ENCODE measurements at places on chromosomes 7 and 10.

DNA sequence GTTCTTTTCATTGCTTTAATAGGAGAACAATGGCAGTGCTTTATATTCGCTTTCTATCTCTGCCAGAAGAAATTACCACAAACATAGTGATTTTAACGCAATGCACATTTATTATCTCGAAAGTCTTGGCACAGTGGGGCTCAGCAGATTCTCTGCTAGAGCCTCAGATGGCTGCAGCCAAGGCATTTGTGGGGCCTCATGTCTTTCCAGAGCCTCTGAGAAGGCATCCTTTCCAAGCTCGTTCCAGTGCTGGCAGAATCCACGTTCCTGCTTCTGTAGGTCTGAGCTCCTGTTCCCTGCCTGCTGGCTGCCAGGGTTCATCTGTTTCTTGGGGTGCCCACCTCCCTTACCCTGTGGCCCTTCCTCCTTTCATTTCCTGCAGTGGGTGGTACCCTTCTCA, 60.2 kb downstream of the LRRC18 start:
- no peak for DNase-seq

DNA sequence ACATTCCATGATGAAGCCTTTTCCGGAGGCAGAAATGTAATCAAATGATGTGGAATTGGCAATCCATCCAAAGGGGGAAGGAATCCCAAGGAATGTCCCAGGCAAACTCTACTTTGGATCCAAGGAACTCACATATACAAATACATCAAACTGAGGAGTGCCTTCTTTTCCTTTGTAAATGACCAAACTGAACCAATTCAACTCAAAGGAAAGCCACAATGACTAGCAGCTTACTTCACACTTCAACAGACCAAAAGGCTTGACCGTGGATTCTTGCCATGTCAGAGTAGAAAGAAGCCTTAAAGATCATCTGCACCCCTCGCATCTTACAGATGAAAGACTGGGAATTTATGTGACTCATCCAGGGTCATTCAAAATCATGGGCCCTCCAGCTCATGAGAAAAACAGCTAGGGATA, 79.7 kb upstream of the MACROH2A2 start:
- no peak for DNase-seq

DNA sequence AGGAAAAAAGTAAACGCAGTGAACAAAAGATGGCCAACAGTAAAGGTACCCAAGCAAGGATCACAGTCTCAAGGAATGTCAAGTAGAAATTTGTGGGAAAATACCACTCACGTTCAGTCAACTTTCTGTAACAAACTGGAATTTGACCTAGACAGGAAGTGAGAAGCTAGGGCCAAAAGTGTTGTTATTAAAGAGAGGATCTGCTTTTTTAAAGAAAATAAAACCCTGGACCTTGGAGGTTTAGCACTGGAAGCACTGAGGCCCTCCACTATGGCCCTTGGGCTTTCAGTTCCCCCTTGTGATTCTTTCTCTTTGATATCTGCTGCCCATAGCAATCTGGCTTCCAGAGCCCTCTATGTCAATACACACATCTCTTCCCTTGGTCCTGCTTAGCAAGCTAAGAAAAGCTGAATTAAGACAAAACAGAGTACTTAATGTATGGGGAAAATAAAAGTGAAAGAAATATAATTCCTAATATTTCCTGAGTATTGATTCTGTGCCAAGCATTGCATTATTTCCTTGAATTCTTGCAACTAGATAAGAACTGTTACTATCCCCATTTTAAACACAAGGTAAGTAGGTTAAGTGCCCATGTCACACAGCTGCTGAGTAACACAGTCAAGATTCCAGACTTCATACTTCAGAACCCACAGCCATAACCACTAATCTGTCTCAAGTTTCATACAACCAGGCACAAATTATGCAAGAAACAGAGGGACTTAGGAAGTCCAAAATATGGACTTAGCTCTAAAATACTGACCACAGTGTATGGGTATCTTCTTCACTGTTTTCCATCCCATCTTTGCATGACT, 2.6 kb upstream of the ZNF438 start:
- DNase-seq, result no peak

DNA sequence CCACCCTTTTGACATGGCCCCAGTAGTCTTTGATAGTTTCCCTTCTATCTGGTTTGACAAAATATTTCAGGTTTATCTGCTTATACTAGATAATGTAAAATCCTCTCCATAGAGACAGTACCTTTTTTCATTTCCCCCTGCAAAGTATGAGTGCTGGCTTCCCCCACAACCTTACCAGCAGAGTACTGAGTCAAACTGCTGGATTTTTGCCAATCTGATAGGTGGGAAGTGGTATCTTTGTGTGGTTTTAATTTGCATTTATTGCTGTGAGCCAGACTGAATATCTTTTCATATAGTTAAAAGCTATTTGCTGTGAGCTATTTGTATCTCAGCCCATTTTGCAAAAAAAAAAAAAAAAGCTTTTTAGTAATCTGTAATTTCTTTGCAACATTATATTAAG, 32.1 kb upstream of the HECTD2 start:
- DNase-seq, result no peak

- no peak for DNase-seq
Measured at GRCh38 chr7:81110673-81111072, 191.8 kb upstream of the SEMA3C start.

GRCh38 chr10:129900825-129901224, 63.2 kb downstream of the EBF3 start:
- DNase-seq, result no peak

- DNase-seq, result no peak
Measured at GRCh38 chr7:158422196-158422886, 165.3 kb downstream of the PTPRN2 start.

DNA sequence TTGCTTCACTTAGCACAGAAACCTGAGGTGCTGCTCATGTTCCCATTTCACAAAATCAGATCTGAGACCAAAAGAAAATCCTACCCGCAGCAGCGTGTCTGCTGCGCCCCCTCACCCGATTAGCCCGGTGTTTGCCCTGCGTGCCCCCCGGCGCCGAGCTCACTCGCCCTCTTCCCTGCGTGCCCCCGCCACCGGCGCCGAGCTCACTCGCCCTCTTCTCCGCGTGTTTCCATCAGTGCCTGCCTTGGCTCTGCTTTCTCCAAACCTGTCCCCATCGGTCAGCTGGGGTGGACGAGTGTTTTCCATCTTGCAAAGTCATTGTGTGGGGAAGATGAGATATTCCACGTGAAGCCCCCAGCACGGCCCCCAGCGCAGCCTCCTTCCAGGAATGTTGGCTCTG, 225.3 kb upstream of the PITRM1 start:
- no peak for DNase-seq

- no peak for DNase-seq
Measured at GRCh38 chr10:68146133-68146532, 36.8 kb downstream of the MYPN start.

DNA sequence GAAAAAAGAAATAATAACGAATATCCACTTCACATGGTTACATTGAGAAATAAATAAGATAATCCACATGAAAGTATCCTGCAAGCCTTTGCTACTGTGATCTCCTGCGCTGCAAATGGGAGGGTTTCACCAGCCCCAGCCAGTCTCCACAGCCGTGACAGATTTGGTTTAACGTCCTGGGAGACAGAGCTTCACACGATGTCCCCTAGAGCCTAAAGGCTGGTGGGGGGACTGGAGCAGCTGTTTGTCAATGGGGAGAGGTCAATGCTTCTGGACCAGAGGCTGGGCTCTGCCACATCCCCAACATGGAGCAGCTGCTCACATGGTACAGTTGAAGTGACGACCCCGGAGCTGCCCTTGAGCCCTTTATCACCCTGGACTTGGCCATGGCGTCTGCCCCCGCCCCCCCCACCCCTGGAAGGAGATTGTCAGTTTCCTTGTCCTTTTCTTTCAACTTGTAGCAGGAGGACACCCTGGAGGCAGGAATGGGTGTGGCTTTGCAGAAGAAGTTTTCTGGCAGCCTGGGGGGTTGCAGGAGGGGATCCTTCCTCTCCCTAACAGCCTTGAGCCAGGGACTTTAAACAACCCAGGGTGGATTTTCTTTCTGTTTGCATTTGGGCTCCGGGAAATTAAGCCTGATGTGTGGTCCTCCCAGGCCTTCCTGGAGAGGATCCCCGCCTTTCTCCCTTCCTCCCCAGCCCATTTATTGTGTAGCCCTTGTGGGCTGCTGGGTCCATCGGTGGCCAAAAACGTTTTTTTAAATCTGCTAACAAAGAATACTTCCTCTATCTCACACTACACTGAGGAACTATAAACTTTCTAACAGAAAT, 37.0 kb upstream of the MXI1 start:
- no peak for DNase-seq

DNA sequence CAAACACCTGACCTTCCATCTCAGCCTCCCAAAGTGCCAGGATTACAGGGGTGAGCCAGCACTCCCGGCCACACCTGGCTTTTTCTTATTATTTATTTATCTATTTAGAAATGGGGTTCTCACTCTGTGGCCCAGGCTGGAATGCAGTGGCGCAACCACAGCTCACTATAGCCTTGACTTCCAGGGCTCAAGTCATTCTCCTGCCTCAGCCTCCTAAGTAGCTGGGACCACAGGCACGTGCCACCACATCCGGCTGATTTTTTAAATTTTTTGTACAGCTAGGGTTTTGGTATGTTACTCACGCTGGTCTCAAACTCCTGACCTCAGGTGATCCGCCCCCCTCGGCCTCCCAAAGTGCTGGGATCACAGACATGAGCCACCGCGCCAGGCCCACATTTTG, 56.9 kb upstream of the MYL10 start:
- DNase-seq, result no peak

GRCh38 chr10:43943818-43944360, 295.2 kb upstream of the ZNF32 start:
- no peak for DNase-seq

- no peak for DNase-seq
Measured at GRCh38 chr10:15748126-15748525, 28.4 kb upstream of the ITGA8 start.
